ENCODE measurements at places on chromosomes 1 and 21.

DNA sequence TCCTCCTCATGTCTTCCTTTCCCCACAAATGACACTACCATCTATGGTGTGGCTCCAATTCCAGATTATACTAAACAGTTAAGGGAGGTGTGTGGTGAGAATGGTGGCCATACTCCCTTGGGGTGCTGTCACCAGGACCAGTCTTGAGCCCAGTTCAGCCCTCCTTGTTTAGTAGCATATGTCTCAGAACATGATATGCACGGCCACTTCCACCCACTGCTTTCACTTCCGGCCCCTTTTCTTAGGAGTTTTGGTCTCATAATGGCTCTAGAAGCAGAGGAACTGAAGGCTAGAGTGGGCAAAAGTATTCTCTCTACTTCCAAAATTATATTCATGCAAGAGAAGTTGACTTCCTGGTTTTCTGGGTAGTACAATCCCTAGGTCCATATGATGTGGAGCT is 45.3 kb upstream of the CACNA1E start:
- DNase-seq = no peak

- no peak for DNase-seq
These were observed 10.8 kb downstream of the ZBTB8OS start for GRCh38 chr1:32639489-32640075.

- no peak for DNase-seq
These were observed 224.9 kb downstream of the BACH1 start for GRCh38 chr21:29523646-29524045.

- DNase-seq = no peak
These were observed 13.3 kb upstream of the PDC start for GRCh38 chr1:186474208-186474607.

DNA sequence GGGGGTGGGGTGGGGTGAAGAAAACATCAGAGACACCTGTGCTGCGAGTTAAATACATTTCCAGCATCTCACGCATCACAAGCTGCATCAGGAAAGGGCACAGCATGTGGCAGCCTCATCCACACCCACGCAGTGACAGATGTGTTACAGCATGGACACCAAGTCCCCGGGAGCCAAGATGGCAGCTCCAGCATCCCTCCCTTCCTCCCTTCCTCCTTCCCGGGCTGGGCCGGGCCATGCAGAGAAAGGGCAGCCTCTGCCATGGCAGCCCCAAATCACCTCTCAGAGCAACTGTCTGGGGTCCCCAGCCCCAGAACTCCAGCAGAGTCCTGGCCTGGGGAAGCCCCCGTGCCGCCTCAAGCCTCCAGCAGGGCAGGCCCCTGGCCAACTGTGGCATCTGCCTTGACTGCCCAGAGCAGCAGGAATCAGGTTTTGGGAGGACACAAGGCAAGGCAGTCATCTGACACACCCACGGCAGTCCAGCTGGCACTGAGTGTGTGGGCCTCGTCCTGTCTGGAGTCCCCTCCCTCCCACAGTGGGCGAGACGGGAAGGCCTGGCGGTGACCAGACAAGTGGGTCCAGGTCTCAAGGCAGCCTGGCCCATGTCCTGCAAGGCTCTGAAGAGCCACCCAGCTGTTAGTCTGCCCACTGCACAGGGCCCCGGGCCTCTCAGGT is 6.2 kb downstream of the SMIM1 start:
- DNase-seq = no peak

DNA sequence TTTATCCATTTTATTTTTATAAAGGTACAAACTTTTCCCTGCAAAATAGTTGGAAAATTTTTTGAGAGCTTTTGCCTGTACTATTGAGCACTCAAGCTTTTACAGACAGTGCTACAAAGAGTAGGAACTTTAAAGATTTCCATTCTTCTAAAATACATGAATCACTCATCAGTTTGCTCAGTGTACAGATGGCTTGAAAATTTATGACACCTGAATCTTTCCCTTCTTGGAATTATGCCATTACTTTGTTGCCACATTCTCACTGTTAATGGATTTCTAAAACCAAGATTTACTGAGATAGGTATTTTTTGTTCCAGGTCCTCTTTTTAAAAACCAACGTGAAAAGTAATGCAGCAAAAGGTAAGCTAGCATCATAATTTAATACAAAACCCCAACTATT is 76.0 kb downstream of the GPATCH2 start:
- peak; percentile 52 for DNase-seq

DNA sequence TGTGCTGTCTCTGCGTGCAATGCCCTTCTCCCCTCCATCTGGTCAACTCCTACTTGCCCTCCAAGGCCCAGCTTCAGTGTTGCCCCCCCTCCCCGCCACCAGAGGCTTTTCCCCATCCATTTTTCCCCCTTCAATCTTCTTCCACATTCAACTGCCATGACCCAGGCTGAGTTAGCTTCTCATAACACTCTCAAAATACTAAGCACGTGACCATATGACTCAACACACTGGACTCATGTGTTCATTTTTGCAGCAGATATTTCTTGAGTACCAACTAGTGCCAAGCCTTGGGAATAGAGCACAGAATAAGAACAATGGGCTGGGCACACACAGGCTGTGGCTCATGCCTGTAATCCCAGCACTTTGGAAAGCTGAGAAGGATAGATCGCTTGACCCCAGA is 132.1 kb downstream of the IGSF21 start:
- DNase-seq = no peak

GRCh38 chr1:25756215-25756614 is 43.8 kb upstream of the SELENON start:
- no peak for DNase-seq

- no peak for DNase-seq
These were observed 2.6 kb upstream of the SPRR1A start for GRCh38 chr1:152981146-152981871.

- DNase-seq = no peak
These were observed 263.5 kb downstream of the SETD4 start for GRCh38 chr21:35796844-35797243.

DNA sequence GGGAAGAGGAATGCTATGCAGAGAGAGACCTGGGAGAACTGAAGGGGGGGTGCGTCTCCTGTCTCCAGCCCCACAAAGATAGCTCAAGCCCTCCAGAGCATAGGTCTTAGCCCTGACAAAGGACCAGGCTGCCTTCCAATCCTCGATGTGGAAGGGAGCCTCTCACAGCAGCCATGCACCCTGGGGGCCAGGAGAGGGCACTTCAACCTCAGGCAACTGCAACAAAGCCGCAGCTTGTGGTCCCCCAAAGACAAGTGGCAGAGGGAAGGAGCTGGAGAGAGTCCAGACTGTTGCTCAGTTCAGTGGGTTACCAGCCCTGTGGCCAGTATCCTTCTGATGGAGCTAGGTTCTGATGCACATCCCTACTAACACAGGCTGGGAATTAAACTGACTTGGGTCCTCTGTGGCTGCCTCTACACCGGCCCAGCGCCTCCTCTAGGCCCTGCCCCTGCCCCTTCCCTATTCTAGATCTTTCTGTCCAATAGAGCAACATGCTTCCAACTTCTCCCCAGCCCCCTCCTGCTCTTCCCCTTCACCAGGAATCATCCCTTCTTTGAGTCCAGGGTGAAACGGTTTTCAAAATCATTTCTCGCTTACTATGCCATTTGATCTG is 100.7 kb upstream of the SPATA6 start:
- peak; percentile 48 for DNase-seq

DNA sequence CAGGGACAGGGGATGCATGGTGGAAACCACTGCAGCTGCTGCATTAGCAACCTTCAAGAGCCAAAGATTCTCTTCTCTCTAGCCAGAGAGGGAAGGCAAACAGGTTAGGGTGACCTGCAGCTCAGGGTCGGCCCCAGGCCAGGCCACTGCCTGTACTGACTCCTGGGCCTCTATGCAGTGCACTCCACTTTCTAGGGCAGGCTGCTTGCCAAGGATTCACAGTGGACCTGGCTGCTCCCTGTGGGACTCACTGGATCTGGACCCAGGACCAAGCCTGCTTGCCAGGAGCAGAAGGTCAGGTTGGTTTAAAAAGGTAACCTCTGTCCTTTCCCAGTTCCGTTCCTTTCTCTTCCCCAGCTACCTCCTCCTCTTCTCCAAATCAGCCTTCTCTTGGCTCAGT is 52.4 kb downstream of the HIVEP3 start:
- no peak for DNase-seq

- no peak for DNase-seq
These were observed 104.9 kb downstream of the TENT5C start for GRCh38 chr1:117710710-117711109.

DNA sequence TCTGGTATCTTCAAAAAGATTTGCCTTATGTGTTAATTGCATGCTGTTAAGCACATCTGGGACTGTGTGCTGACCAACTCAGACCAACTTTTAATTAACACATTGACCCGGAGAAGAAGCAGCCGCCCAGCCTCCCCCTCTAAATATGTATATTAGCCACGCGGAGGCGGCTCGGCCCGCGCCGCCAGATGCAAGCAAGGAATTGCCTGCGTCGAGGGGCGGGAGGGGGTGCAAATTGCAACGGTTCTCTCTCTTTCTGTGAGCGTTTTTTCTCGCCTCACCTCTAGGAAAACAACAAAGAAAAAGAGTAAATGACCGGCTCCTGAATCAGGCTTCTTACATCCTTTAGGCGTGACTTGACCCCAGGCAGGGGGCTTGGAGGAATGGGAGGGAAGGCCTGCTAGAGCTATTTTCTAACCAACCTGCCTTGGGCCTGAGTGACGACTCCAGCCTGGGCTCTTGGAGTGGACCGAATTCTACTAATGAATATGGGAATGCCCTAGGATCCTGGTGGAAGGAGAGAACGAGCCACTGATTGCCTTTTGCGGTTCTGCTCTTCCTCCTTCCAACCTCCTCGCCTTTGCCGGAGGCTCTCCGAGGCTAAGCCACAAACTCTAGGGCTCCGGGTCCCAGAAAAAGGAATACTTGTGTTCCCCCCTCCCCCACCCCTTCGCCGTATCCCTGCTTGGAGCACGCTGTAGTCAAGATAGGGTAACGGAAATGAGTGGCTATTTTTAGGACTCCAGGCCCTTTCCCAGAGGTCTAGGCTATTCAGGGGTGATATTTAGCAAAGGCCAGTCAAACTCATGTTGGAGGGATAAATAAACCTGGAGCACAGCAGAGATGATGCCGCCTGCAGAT is 417.0 kb upstream of the ESRRG start:
- no peak for DNase-seq

DNA sequence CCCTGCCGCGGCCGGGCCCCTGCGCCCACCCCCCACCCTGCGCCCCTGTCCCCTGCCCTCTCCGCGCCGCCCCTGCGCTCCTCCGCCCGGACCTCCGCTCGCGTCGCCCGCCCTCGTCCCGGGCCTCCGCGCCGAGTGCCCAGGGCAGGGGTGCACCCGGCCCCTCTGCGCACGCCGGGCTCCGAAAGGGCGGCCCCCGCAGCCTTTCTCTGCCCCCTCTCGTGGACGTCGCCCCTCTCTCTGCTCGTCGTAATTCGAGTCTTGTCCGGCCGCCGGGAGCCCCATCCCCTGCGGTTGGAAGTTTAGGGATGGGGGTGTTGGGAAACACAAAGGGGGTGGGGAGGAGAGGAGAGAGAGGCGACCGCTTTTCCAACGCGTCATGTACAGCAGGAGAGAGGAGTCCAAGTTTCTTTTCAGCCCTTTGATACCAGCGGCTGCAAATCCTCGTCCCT is 407 bp downstream of the GALNT2 start:
- no peak for DNase-seq

DNA sequence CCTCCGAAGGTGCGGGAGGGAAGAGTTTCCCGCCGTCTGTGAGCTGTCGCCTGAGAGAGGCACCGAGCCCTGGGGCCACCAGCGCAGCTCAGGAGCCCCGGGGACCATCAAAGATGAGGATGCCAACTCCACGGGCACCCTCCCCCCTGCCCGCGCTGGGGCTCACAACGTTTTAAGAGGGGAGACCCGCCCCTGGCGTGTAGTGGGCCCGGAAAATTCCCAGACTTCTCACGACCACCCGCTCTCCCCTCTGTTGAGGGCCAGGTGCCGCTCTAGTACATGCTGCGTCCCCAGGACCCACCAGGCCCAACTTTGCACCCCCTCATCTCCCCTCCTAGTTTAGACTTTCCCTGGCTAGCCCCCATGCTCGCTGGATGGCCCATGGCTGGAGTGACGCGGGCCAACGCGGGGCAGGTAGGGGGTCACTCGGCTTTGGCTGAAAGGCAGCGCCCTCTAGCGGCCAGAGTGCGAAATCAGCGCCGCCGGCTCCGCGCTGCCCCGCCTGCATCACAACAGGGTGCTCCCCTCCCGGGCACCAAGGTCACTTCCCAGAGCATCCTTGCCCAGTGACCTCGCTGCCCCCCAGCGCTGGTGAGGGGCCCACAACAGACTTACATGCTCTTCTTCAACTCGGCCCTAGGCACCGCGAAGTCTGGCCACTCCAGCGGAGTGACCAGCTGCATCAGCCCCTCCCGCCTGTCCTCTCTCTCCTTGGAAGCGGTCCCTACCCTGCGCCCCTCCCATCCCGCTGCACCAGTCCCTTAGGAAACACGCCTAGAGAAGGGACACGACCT is 1.8 kb downstream of the CD160 start:
- no peak for DNase-seq

DNA sequence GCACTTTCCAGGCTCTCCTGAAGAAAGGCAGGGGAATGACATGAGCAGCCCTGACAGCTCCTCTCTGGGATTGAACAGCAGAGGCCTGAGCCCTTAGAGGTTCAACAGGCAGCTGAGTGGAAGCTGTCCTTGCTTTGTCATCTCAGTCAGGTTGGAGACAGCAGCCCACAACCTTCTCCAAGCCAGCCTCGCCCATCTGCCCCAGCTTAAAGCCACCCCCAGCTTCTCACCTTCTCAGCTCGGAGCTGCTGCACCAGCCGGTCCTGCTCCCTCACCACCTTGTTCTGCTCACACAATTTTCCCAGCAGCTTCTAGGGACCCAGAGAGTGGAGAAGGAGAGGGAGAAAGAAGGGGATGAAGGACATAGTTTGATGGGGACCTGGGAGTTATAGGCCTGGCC is 35.2 kb upstream of the GOLT1A start:
- no peak for DNase-seq

- no peak for DNase-seq
These were observed 106.5 kb downstream of the SLC16A1 start for GRCh38 chr1:112849425-112850033.

DNA sequence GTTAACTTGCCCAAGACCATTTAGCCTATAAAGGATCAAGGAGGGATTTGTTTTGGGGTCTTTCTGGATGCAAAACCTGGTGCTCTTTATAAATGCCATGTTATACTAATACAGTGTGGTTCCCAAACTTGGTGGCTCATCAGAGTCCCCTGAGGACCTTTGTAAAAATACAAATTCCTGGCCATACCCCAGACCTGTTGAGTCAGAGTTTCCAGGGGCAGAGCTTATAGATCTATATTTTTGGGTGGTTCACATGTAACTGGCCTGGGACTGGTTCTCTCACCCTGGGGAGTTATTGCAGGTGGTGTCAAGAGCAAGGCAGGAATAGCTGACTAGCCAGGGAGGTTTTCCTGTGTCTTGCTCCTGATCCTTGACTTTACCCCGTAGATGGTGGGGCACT is 136.9 kb upstream of the HNRNPU start:
- no peak for DNase-seq

DNA sequence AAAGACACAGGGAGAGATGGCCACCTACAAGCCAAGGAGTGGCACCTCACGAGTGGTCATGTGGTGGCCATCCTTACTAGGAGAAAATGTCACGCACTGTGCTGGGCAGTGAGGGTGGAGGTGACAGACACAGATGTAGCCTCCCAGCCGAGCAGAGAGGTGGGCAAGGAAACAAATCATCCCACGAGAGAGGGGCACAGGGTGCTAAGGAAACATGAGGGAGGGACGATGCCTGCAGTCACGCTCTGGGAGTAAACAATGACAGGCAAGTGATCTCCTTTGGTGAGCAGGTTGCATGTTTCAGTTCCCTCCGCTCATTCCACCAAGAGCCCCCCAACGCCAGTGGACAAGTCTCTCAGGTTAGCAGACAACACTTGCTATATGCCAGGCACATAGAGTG is 65.8 kb downstream of the CD247 start:
- no peak for DNase-seq

- DNase-seq = no peak
These were observed 5.8 kb downstream of the AGL start for GRCh38 chr1:99855914-99856450.

- peak; percentile 99 for DNase-seq
These were observed 75.2 kb downstream of the KIFAP3 start for GRCh38 chr1:169999331-169999741.

Data from renal cortical epithelial cell (primary cell).